ENCODE measurements at places on chromosomes 2 and 18.

DNA sequence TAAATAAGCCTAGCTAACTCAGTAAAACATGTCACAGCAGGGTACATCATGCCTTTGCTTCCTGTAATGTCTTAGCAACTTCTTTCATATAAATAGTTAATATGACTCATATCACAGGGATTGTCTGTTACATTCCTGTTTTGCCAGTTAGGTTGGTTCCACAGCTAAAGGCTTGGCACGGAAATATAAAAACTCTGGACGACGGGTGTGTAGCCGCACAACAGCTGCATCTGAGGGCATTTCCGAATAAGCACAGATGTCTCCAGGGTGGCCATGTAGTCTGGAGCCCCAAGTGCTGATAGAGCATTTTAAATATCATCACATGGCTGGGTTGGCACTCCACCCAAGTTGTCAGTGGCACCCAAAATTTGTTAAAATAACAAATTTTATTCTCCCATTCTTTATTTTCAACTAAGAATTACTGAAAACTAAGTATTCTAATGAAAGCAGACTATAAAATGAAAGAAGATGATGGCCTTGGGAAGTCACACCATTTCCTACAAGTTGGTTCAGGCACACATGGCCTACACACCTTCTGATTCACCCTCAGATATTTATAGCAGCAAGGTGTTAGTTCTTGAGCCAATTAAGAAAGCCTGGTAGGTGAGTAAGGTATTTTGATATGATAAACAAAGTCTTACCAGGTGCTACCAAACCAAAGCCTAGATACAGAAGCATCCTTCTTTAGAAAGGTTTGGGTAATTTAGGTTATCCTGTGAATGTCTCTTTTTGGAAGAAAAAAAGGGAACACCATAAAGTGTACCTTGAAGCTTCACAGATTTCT lies 61.8 kb upstream of the STK17B start:
- peak; percentile 35 for DNase-seq

DNA sequence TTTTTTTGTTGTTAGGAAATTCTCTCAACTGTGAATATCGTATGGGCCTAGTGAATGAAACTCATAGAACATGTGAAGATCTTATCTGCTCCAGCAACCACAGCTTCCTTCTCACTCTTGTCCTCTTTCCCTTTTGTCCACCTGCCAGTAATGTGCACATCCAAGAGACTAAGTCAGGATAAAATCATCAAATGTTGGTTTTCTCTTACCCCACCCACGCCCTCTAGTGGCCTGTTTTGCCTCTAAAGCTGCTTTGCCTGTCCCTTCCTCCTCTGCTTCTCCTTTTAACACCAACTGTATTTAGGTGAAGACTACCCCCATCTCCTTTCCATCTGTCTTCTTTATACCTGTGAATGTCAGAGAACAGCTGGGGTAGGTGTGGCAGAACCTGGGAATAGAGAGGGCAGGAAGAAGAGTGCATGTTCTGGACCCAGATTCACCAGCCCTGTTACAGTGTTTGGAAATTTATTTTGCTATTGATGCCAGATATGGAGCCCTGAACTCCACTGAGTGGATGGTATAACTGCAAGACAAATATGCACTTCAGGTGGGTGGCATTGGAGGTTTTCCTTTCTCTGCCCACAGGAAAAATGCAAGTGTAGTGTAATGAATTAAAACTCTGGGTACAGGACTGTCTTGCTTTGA lies 8.4 kb upstream of the MGAT5 start:
- peak; percentile 60 for DNase-seq

DNA sequence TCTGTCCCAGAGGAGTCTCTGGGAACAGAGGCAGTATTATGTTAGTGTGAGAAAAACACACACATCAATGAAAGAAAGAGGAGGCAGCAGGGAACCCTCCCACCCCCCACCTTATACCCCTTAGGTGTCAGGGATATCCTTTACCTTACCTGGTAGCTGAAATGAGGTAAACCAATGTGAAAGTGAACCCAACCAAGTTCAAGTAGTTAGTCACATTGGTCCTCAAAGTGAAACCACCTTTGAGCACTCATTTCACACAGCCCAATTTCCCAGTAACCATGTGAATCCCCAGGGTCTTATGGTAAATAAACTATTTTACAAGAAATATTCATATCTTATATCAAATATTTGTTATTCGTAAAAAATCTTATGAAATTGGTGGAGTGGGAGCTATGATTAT lies 377.8 kb downstream of the LRATD1 start:
- DNase-seq: no peak

GRCh38 chr2:46775722-46776121 lies 139.9 kb downstream of the MCFD2 start:
- no peak for DNase-seq

- DNase-seq: no peak
Observed at GRCh38 chr2:205614965-205615364, 67.3 kb upstream of the NRP2 start.

DNA sequence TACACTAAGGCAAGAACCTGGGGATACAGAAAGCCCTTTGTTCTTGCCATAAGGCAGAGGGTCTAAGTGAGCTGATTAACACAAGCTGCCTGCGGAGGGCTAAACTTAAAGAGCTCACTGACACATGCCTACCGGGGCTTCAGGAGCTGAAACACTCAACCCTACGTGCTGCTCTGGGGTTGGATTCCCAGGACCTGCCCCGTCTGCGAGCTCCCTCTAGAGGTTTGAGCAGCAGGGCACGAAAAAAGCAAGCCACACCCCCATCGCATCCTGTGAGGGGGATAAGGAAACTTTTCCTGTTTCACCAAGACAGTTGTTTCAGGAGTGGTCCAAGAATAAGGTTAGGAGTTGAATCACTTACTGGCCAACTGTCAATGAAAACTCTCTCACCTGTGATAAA lies 562.1 kb downstream of the TMX3 start:
- DNase-seq: no peak

- no peak for DNase-seq
Observed at GRCh38 chr2:68418855-68419254, 48.2 kb downstream of the FBXO48 start.

GRCh38 chr2:73993376-73993775 lies 8.7 kb downstream of the TET3 start:
- no peak for DNase-seq

DNA sequence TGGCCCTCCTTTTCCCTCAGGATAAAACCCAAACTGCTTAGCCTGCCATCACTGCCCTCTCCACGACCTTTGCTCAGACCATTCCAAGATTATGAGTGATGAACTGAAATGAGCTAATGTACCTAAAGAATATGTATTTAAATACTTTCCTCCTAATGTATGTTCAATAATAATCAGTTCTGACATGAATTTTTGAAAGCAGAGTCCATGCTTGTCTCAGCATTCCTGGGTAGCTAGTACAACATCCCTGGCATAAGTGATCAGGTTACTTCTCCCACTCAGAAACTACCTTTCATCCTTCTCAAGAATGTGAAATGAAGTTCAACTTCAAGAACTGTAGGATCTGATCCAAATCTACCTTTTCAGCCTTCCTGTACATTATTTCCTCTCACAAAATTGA lies 103.6 kb downstream of the UNC80 start:
- no peak for DNase-seq

GRCh38 chr2:9805435-9806297 lies 37.6 kb upstream of the TAF1B start:
- no peak for DNase-seq

- DNase-seq: peak; percentile 70
Observed at GRCh38 chr2:191245869-191246531, 796 bp downstream of the MYO1B start.

GRCh38 chr18:79576686-79577351 lies 102.8 kb upstream of the CTDP1 start:
- peak; percentile 55 for DNase-seq

DNA sequence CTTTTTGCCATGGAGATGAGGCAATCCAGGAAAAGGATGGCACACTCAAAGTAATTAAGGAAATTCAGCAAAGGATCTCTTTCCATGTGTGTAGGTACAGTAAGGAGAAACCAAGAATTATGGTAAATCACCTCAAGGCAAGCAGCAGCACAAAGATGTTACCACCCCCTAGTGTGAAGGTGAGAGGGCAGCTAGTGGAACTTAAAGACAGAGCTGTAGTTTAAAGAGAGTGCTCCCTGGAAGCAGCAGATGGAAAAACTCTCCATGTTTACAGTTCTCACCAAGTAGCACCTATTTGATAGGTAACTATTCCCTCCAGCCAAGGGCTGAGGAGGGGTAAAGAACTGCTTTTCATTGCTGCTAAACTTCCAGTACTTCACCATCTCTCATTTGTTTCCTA lies 860.4 kb upstream of the CRIM1 start:
- DNase-seq: no peak

DNA sequence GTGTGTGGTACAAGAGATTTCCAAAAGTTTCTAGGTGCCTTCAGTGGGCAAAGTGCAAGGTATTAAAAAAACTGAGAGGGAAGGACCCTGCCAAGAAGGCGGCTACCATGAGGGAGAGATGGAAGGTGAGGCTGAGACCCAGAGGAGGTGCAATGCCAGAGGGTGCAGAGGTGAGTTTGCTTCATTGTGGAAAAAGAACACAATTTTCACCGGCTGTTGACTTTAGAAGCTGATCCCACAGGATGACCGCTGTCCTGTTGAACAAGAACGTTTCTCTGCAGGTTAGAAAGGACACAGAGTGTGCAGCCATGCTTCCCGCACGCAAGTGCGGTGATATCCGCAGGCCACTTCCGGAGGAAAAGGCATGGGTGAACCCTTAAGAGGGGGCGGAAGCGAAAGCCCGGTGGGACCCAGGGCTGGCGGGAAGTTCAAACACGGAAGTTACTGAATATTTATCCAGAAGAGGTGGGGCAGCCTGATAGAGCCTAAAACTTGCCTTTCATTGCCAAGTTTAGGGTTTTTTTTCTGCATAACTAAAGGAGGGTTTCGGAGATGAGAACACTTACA lies 16.6 kb downstream of the SP110 start:
- no peak for DNase-seq

- DNase-seq: no peak
Observed at GRCh38 chr2:158048327-158048726, 53.3 kb upstream of the UPP2 start.

GRCh38 chr2:69466728-69467127 lies 29.5 kb upstream of the NFU1 start:
- DNase-seq: no peak

- DNase-seq: no peak
Observed at GRCh38 chr18:8626414-8627106, 17.3 kb downstream of the RAB12 start.

GRCh38 chr18:53886058-53886457 lies 338.4 kb downstream of the MBD2 start:
- DNase-seq: no peak

DNA sequence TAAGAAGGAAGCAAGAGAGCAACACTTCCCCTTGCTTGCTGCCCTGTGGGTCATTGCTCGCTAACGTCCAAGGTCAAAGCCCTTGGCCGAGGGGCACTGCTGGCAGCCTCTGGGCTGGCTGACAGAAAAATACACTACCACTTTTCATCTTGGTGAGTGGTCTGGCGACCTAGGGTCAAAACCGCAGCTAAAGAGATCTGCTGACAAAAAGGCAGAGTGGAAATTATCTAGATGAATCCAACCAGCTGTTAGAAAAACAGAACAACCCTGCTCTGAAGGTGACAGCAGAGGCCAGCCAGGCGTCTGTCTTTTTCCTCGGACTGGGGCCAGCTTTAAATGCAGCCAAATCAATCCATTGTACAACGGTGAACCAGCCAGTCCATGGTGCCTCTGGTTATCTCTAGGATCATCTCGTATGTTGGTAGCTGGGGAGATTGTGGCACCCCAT lies 92.6 kb downstream of the CD8B2 start:
- no peak for DNase-seq

- no peak for DNase-seq
Observed at GRCh38 chr2:175151791-175152190, 16.2 kb downstream of the ATF2 start.

DNA sequence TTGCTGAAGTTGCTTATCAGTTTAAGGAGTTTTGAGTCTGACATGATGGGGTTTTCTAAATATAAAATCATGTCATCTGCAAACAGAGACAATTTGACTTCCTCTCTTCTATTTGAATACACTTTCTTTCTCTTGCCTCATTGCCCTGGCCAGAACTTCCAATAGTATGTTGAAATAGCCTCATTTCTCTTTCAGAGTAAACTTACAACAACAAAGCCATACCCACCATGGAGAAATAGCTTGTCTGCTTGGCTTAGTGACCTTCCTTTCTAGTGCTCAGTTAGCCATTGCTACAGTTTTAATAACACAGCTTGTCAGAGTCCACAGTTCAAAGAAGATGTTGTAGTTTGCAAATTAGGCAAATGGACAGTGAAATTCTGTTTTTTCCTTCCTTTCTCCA lies 228.0 kb downstream of the ETAA1 start:
- no peak for DNase-seq

DNA sequence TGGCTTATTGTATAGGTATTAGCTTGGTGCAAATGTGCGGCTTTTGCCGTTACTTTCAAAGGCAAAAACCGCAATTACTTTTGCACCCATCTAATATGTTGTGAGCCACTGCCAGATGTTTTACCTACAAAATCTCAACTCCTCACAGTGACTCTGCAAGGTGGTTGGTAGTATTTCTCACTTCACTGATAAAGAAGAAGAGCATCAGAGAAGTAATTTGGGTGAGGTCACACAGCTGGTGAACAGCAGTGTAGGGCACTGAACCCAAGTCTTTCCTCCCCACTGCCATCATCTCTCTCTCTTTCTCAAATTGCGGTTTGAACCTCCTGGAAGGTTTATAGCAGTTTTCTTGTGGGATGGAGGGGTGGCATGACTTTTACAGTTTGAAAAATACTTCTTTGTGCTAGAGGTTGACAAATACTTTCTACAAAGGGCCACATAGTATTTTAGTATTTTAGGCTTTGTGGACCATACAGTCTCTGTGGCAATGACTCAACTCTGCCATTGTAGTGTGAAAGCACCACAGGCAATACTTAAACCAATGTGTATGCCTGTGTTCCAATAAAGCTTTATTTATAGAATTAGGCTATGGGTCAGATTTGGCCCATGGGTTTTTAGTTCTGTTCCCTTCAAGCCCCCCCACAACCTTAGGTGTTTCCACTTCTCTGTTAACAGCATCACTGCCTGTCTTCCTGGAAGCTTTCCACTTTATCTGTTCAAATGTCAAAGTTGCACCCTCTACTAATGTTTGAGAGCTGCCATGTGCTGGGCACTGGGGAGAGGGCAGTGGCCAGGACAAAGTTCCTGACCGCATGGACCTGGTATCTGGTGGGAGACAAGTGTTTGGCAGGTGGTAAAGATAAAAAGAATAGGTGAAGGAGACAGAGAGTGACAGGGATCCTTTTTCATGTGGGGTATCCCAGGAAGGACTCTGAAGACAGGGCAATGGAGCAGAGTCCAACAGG lies 30.1 kb downstream of the FHOD3 start:
- no peak for DNase-seq

GRCh38 chr2:144893464-144893863 lies 373.5 kb upstream of the ZEB2 start:
- no peak for DNase-seq

- no peak for DNase-seq
Observed at GRCh38 chr2:85553184-85553583, 8.1 kb downstream of the GGCX start.

All from muscle of arm (tissue), 14 donors.